Stimulated activated CD4-positive, alpha-beta T cell treated with anti-CD3 and anti-CD28 coated beads, Interleukin-1b, Interleukin-23, amount 100 ng/mL, for 24 hours (primary cell): ENCODE measurements at places on chromosomes 3 and 15.
A peak's percentile ranks its signal among the peaks of the same experiment; 100 is the strongest.

DNA sequence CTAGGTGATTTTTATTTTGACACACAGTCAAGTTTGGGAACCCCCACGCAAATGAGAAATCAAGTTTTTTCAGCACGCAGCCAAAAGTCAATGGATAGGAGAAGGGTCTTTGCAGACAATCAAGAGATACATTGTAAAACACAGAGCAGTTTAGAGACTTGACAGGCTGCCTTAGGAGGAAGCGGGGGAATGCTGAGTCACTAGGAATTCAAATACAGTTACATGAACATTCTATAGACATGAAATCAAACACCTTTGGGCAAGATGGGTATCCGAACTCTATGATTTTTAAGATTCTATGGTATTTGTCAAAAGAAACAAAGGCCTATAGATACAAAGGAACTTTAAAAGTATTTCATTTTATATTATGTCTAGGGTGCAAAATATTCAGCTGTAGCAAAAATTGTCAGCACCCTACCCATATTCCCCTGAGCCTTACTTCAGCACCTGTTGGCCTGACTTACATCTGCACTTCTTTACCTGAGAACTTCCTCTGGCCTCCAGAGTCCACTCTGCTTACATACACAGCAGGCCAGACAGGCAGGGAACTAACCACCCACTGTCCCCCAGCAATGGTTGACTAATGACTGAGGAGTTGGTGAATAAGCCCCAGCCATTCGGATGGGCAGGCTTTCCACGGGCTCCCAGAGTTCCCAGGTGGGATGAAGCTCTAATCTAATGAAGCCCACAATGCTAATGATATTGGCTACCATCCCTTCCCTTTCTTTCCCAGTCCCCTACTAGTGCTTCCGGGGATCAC, 289.3 kb upstream of the RORA start:
- no peak for DNase-seq

DNA sequence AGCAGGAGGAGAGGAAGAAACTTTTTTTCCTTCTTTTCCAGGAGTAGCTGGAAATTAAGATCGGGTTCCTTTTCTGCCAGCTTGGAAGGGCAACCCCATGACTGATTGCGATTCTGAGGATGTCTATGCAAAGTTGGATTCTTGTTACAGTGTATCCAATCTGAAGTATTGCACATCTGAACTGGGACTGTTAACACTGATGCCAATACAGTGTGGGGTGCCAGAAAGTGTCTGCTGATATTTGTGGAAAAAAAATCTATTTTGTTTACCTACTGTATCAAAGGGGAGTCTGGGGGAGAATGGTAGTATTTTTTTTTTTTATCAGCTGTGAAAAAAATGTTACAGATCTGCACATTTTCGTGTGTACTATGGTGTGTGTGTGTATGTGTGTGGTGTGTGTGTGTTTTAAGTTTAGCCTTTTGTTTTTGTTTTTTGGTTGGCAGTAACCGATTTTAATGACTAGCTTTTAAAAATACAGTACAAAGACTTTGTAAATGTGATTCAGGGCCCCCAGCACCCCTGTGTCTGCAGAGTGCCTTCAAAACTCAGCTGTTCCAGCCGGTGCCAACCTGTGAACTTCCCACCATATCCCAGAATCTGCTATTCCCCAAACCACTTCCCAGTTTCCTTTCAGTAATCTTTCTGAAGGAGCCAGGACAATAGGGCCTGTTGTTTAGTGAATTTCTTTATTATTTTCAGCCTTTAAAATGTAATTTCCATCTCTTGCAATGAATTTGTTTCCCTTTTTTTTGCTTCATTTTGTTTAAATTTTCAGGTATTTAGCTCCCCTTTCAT, 1.9 kb downstream of the RAP2B start:
- no peak for DNase-seq

- DNase-seq, result no peak
These were observed 6.7 kb upstream of the CCR1 start for GRCh38 chr3:46214751-46215352.

DNA sequence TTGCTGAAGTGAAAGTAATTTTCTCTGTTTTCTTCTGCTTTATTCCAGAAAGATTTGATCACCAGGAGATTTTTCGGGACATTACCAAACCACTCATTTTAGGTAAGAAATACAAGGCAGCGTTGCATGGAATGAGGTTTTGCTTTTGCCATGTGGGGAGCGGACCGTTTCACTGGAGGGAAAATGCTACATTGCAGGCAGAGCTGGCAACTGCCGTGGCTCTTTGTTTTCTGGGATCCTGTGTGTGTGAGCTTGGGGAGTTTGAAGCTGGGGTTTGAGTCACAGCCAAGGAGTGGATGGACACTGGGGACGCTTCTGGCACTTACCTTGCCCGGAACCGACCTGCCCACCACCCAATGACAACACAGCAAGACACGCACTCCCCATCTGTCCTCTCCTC, 109.9 kb downstream of the APBA2 start:
- no peak for DNase-seq

- no peak for DNase-seq
These were observed 29.2 kb downstream of the CYFIP1 start for GRCh38 chr15:22951031-22951380.

GRCh38 chr15:49823987-49824774, 203.3 kb downstream of the DTWD1 start:
- no peak for DNase-seq

DNA sequence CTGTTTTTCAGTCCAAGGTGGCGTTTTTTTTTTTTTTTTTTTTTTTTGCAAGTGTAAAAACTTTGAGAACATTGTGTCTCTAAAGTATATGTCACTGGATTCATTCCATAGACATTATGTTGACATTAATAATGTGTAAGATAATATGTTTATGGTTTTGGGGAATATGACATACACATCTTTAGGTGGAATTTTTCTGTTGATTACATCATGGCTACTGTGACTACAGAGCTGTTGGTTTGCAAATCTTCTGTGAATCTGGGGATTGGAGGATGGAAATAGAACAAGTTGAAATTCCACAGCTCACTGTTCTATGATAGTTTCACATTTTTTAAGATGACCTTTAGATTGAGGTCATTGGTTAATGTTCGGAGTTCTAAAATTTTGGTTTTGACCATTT, 24.4 kb upstream of the PLSCR2 start:
- no peak for DNase-seq

- DNase-seq, result no peak
These were observed 1.6 kb downstream of the FRMD4B start for GRCh38 chr3:69384326-69384725.

GRCh38 chr3:198017090-198017489, 57.1 kb downstream of the LMLN start:
- no peak for DNase-seq

- no peak for DNase-seq
These were observed 256.4 kb downstream of the TLE3 start for GRCh38 chr15:69841113-69841828.

DNA sequence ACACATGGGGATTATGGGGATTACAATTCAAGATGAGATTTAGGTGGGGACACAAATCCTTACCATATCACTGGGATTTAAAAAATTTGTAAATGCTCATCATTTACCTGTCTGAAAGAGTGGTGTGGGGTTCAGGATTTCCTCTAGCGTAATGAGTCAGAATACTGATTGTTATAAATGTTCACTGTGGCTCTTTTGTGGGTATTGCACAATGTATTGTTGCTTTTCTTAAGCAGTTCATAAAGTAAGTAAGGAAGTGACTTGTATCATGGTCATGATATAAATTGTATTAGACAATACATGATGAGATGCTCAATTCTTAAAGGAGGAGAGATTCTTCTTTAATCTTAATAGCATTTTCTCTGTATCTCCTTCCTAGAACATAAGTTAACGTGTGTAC, 262.1 kb downstream of the CNTN4 start:
- DNase-seq, result no peak

DNA sequence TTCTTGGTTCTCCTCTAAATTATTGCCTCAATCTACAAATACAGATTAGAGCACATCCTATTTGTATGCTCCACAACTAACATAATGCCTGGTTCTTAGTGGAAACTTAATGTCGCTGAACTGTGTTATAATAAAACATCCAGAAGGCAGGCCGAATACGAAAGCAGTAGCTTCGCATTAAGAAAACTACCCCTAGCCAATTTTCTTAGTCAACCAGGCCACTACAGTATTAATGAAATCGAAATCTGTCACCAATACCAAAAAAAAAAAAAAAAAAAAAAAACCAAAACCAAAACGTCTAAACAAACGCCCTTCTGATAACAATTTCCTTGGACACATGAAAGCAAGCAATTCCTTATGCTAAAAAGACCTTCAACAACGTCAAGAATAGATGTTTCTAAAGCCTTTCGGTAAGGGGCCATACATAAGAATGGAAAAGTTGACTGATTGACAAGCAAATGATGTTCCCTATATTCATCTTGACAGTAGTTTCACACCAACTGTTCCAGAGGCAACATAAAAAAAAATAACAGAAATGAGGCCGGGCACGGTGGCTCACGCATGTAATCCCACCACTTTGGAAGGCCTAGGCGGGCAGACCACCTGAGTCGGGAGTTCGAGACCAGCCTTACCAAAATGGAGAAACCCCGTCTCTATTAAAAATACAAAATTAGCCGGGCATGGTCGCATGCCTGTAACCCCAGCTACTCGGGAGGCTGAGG, 1.3 kb downstream of the DENND6A start:
- DNase-seq, result no peak

DNA sequence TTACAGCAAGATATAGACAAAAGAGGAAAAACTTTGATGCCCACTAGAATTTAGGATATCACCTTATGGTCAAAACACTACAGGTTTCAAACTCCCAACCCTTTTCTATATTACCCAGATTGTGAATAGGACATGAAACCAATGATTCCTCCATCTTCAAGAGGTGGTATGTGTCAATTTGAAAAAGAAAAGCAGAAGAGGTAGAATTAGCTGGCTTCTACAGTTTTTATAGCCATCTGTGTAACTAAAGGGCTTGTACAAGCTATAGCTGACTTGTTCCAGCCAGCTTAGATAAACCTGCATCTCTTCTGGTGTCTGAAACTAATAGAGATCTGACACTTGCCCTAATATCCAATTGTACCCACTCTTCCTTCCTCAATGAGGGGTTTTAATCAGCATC, 24.9 kb upstream of the HGD start:
- DNase-seq, result no peak

- DNase-seq, result peak; percentile 17
These were observed 29.3 kb upstream of the SACM1L start for GRCh38 chr3:45659661-45660566.

DNA sequence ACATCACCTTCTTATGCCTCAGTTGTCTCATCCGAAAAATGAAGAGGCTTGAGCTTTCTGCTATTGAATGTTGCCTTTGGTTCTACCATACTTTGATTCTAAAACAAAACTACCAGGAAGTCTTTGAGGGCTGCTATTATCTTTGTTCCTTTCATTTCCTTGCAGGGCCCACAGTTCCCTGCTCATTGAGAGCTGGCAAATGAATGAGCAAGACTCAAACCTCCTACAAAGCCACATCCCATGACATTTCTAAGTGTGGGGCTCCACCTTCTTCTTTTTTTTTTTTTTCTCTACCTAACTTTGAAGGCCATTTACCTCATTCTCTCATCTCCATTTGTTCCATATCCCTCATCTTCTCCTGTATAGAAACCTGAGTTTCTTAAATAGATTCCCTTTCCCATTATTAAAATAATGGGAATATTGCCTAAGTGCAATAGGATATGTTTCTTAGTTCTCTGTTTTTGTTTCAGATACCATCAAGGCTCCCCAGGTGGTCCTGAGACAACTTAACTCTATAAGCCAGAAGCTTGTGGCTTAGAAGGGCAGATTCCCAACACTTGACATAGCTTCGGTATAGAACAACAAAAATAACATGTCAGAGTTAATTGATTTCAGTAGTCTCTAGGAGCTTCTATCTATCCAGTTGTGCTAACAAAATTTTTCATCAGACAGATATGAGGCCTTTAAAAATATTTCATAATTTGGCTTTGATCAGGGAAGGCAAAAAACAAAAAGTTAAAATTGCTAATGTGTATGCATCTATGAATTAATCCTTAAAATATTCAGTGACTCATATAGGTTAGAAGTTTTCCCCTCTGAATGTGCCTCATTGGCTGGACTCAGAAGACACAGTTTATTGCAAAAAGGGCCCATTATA, 951.6 kb downstream of the TUSC7 start:
- DNase-seq, result no peak

DNA sequence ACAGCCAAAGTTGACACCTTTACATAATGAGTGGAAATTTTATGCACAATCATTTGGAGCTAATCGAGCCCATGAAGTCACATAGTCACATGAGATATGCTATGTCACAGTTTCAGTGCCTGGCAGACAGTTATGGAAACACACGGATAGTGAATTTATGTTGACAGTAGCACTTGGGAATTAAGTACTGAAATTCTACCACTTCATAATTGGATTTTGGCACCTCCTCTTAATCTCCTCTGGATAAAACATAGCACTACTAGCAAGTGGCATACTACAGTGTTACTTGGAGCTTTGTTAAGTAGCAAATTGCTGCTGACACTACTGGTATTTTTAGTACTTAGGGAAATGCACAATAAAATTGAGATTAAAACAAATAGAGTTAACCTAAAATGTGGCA, 1679.4 kb downstream of the OTOL1 start:
- no peak for DNase-seq

- no peak for DNase-seq
These were observed 242.9 kb downstream of the SLC9A9 start for GRCh38 chr3:143605233-143605950.

- DNase-seq, result no peak
These were observed 80.3 kb downstream of the FILIP1L start for GRCh38 chr3:100033903-100034471.

GRCh38 chr15:31501536-31502157, 175.0 kb downstream of the KLF13 start:
- DNase-seq, result no peak

DNA sequence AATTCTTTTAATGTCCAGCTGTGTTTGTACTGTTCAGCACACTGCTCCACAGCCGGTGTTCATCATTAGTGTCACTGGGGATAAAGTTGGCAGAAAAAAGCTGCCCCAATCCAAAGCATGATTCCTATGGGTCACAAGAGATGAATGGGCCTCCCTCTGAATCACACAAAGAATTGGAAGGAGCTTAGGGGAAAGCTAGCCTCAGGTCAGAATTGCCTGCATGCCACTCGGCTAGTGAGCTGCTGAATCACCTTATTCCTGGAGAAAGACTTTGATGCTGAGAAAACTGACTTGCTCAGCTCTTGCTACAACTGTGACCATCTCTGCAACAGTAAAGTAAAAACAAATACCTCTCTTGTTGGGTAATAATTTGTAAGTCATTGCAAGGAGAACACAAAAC, 3.5 kb downstream of the CCK start:
- DNase-seq, result no peak

- DNase-seq, result no peak
These were observed 123.1 kb upstream of the STRIT1 start for GRCh38 chr3:155416500-155417118.

DNA sequence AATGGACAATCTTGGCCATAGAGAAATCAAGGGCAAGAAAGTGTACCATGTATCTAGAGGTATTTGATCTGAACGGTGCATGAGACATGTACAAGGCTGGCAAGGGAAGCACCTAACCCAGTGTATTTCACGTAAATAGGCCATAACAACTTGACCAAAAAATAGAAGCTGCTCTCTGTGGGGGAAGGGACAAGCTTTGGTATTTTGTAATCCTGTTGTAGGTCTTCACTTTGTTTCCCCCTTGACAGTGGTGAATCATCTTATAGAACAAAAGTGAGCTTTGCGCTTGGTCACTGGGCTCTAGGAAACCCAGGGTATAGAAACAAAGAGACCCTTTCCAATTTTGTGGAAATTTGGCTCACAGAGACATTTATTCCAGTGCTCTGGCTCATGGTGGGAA, 21.0 kb downstream of the LARS2 start:
- no peak for DNase-seq

- no peak for DNase-seq
These were observed 218.2 kb downstream of the STXBP5L start for GRCh38 chr3:121126033-121126706.
